ENCODE measurements at places on chromosomes 6 and 20.

GRCh38 chr20:20658123-20658522, 54.3 kb downstream of the RALGAPA2 start:
- H3K27me3 ChIP-seq: no peaks in the 10 kb centered on the region
- H3K27ac ChIP-seq: no peak overlapping the region
- H3K4me1 ChIP-seq: no peaks in the 10 kb centered on the region
- no peaks in the 10 kb centered on the region for H3K36me3 ChIP-seq
- no peak overlapping the region for H3K4me3 ChIP-seq

DNA sequence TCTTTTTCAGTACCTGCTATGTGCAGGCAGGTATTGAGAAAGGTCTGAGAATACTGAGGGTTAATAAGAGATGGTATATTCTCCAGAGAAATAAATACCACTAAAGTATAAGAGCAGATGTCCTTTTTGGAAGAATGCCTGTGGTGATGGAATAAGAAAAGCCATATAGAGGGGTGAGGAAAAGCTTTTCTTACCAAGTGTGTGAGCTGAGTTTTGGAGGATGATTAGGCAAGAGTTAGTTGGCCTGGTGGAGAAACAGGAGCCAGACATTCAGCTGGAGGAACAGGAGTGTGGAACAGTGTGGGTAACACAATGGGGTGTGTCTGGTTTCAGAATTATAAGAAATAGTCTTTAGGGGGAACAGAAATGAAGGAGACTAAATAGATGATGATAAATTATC, 19.9 kb downstream of the ZNF451 start:
- H3K36me3 ChIP-seq: peaks cover 8% of the 10 kb centered on the region
- H3K4me3 ChIP-seq: no peak overlapping the region
- no peak for DNase-seq

DNA sequence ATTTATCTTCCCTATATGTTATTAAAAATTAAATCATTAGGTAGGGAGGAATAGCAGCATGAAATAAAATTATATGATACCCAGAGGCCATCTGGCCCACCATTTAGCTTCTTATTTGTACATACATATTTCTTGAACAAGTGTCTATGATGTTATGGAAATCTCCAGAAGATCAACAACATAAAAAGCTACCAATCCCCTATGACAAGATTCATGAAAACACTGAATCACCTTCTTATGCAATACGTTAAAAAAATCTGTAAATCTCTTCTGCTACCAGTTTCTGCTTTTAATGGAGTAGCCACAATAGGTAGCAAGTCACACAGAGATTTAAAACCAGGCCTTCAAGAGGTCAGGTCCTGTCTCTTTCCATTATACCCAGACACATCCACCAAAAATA, 125.8 kb upstream of the ENPP5 start:
- DNase-seq: no peak
- no peak overlapping the region for H3K4me3 ChIP-seq
- no peaks in the 10 kb centered on the region for H3K27me3 ChIP-seq
- no peak overlapping the region for H3K27ac ChIP-seq
- H3K36me3 ChIP-seq: no peaks in the 10 kb centered on the region

- no peak overlapping the region for H3K27ac ChIP-seq
- peaks cover 10% of the 10 kb centered on the region for H3K4me1 ChIP-seq
- no peaks in the 10 kb centered on the region for H3K36me3 ChIP-seq
- DNase-seq: no peak
- H3K27me3 ChIP-seq: peaks cover 64% of the 10 kb centered on the region
These were observed 3.1 kb upstream of the ULBP2 start for GRCh38 chr6:149938571-149939355.

- H3K27ac ChIP-seq: no peak overlapping the region
- H3K4me1 ChIP-seq: peaks cover 13% of the 10 kb centered on the region
- no peaks in the 10 kb centered on the region for H3K36me3 ChIP-seq
These were observed 166.9 kb downstream of the MOXD1 start for GRCh38 chr6:132234356-132234755.
